ENCODE measurements at places on chromosomes 1 and 21. TPM values are rescaled to one million over a fixed set of nuclear protein-coding genes. Genes with fewer than 3 reads are reported as not detected.

PDE9A gene
- 1.6 TPM for total RNA-seq

OR6K3 gene
- not detected for total RNA-seq

TMIGD3 gene
- total RNA-seq = not detected

LHX8 gene
- 0.97 TPM for total RNA-seq

TDRD5 gene
- total RNA-seq = 0.08 TPM

FAM167B gene
- 0.33 TPM for total RNA-seq

MARK1 gene
- total RNA-seq = 0.16 TPM

MYOG gene
- not detected for total RNA-seq

LAPTM5 gene
- total RNA-seq = 0.33 TPM

NBPF4 gene
- 0.05 TPM for total RNA-seq

RXRG gene
- not detected for total RNA-seq

HNRNPU gene
- total RNA-seq = 395 TPM

ASCL5 gene
- total RNA-seq = 0.10 TPM

C4BPA gene
- 0.52 TPM for total RNA-seq

PPIAL4G gene
- not detected for total RNA-seq

CTSK gene
- total RNA-seq = 1.4 TPM

GART gene
- 64.5 TPM for total RNA-seq

CFHR1 gene
- not detected for total RNA-seq

SPATA21 gene
- 0.05 TPM for total RNA-seq

C1orf87 gene
- total RNA-seq = not detected

LYPD8 gene
- total RNA-seq = 0.12 TPM

CELA2A gene
- not detected for total RNA-seq

TSPEAR gene
- not detected for total RNA-seq

OR2L8 gene
- total RNA-seq = not detected

RPTN gene
- not detected for total RNA-seq

SRSF10 gene
- total RNA-seq = 88.1 TPM

MAGI3 gene
- 4.4 TPM for total RNA-seq

CATSPERE gene
- not detected for total RNA-seq

DNAJC8 gene
- total RNA-seq = 72.8 TPM

GPR52 gene
- total RNA-seq = 0.12 TPM

RNU1-2 gene
- total RNA-seq = not detected

Data from A549 treated with GW870086 at 1 μM for 4 hours (cell line).